ENCODE measurements at places on chromosomes 6 and 20. TPM values are rescaled to one million over a fixed set of nuclear protein-coding genes. Genes with fewer than 3 reads are reported as not detected.

- no peak overlapping the region for H3K27ac ChIP-seq
- no peaks in the 10 kb centered on the region for H3K27me3 ChIP-seq
- H3K4me3 ChIP-seq, result no peak overlapping the region
- H3K4me1 ChIP-seq, result no peaks in the 10 kb centered on the region
Observed at GRCh38 chr20:20211274-20211987, 156.5 kb upstream of the INSM1 start.

GRCh38 chr6:167426651-167427050 lies 101.8 kb downstream of the TTLL2 start:
- H3K4me1 ChIP-seq, result no peaks in the 10 kb centered on the region
- DNase-seq, result no peak
- H3K27me3 ChIP-seq, result no peaks in the 10 kb centered on the region
- H3K27ac ChIP-seq, result no peak overlapping the region
- no peak overlapping the region for H3K4me3 ChIP-seq
- no peaks in the 10 kb centered on the region for H3K36me3 ChIP-seq

DNA sequence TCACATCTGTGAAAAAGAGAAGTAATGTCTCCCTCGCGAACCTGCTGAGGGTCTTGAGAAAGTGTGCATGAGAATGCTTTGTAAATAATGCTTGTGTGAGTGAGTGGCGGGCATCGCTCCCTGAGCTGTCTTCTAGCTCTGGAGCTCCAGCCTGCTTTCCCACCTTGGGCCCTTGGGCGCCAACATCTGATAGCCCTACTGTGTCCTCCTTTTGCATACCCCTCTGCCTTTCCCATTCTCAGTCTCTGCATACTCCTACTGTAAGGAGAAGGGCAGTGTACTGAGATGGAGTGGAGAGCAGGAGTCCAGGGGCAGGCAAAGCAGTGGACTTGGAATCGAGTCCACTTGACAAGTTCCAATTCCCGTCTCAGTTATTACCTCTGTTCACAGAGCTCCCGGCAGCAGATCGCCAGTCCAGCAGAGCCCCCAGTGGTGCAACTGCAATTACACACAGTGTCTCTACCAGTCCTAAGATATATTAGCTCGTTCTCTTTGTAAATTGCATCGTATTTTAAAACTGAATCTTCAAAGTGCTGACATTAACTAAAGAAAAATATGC lies 847 bp upstream of the NCR2 start:
- H3K27ac ChIP-seq, result no peak overlapping the region
- no peak overlapping the region for H3K4me3 ChIP-seq
- no peaks in the 10 kb centered on the region for H3K4me1 ChIP-seq

- peaks cover 10% of the 10 kb centered on the region for H3K4me1 ChIP-seq
- no peak overlapping the region for H3K4me3 ChIP-seq
- DNase-seq, result peak; percentile 69
- H3K27me3 ChIP-seq, result no peaks in the 10 kb centered on the region
- no peaks in the 10 kb centered on the region for H3K36me3 ChIP-seq
Observed at GRCh38 chr6:142886431-142887170, 58.4 kb downstream of the HIVEP2 start.

GHRH gene
- not detected for polyA plus RNA-seq

TRERF1 gene
- 9.9 TPM for polyA plus RNA-seq

DNA sequence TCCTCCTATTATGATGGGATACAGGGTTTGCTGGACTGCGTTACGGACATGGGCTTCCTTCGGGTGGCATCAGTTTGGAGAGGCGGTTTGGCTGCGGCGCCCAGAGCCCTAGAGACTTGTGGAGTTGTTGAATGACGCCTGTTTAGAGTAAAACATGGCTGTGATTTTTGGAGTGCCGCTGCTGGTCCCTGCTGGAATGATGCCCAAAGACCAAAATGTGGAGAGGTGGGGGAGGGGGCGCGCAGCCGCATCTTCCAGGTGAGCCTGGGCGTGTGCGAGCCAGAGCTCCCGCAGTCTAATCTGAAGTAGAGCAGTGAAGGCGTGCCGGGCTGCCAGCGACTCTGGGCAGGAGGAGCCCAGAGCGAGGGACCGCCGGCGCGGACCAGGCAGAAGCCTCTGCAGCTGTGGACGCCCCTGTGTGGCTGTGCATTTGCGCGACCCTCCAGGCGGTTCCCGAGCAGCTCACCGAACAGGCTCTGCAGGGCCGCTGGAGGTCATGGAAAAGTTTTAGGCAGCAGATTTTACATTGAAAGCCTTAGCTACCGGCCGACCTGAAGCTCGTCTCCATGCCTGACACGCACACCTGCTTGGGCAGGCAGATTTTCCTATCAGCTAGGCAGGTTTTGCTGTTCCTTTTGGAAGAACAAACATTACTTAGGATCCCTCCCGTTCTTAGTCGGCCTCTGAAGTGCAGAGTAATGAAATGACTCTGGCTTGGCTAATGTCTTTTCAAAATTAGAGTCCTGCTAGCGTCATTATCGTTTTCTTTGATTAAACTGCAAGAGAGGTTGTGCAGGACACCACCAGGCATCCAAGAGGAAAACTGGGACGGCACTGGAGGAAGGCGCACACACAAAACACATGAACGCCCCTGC lies 298.2 kb downstream of the PHACTR1 start:
- H3K4me3 ChIP-seq, result no peak overlapping the region
- no peaks in the 10 kb centered on the region for H3K36me3 ChIP-seq
- peaks cover 32% of the 10 kb centered on the region for H3K27me3 ChIP-seq
- H3K4me1 ChIP-seq, result no peaks in the 10 kb centered on the region
- no peak for DNase-seq
- H3K27ac ChIP-seq, result no peak overlapping the region

GRCh38 chr6:72822023-72822422 lies 200.2 kb downstream of the KCNQ5 start:
- H3K4me3 ChIP-seq, result no peak overlapping the region
- no peak for DNase-seq
- H3K36me3 ChIP-seq, result no peaks in the 10 kb centered on the region
- H3K4me1 ChIP-seq, result peaks cover 2% of the 10 kb centered on the region

GRCh38 chr6:69812746-69813427 lies 16.1 kb upstream of the LMBRD1 start:
- no peaks in the 10 kb centered on the region for H3K27me3 ChIP-seq
- DNase-seq, result no peak
- H3K27ac ChIP-seq, result no peak overlapping the region
- H3K4me1 ChIP-seq, result no peaks in the 10 kb centered on the region
- H3K4me3 ChIP-seq, result no peak overlapping the region

TRDN gene
- not detected for polyA plus RNA-seq

DNA sequence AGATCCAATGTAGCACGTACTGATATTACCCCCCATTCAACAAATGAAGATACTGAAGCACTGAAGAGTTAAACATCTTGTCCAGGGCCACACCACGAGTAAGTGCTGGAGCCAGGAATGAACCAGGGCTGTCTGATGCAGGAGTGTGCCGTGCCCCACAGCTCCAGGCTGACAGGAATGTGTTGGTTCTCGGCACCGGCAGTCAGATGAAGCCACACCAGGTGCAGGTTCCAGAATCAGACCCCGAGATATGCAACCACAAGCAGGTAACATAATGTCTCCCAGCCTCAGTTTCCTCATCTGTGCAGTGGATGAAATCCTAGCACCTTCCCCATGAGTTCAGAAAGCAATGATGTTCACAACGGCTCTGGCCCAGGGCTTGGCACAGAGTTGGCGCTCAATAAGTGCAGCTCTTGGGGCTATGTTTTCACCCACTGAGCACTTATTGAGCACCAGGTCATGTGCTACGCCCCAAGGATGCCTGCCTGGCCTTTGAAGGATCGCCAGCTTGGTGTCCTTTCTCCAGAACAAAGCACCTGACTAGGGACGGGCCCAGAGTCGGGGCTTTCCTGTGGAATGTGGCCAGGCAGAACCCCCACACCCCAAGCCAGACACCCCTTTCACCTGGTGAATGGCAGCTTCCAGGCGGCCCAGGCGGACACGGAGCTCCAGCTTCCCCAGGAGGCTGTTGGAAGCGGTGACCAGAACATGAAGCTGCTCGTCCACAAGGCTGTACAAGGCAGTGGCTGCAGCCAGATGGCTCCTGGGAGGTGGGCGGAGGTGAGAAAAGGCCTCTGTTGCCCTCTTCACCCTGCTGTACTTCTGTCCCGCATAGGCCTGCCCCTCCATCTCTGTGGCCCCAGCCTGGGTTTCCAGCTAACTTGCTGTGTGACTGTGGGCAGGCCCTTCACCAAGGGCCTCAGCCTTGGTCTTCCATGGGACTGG lies 41.3 kb downstream of the KIAA1755 start:
- peaks cover 24% of the 10 kb centered on the region for H3K4me1 ChIP-seq
- H3K4me3 ChIP-seq, result no peak overlapping the region
- no peak for DNase-seq
- H3K27me3 ChIP-seq, result no peaks in the 10 kb centered on the region

- no peak for DNase-seq
- no peaks in the 10 kb centered on the region for H3K27me3 ChIP-seq
- peaks cover 14% of the 10 kb centered on the region for H3K4me1 ChIP-seq
- H3K36me3 ChIP-seq, result no peaks in the 10 kb centered on the region
- H3K4me3 ChIP-seq, result no peak overlapping the region
- no peak overlapping the region for H3K27ac ChIP-seq
Observed at GRCh38 chr20:4040283-4041179, 25.2 kb upstream of the RNF24 start.

COL10A1 gene
- 0.70 TPM for polyA plus RNA-seq

OOEP gene
- not detected for polyA plus RNA-seq

DNA sequence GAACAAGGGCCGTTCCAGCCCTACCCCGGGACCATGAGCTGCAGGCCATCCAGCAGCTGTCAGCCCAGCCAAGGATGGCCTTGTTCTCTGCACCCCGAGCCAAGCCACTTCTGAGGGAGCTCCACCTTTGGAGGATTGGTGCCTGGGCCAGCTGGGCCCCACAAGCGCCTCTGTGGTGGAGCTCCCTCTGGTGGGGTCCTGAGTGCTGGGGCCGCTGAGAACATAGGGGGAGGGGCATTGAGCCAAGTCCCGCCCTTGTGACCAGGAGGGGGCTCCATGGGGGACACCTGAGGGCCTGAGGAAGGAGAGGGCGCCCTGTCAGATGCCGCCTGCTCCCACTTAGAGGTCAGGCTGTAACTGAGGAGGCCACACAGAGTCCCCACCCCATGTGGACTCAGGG lies 43.2 kb downstream of the YTHDF1 start:
- no peaks in the 10 kb centered on the region for H3K4me1 ChIP-seq
- no peaks in the 10 kb centered on the region for H3K36me3 ChIP-seq
- no peak for DNase-seq
- peaks cover 68% of the 10 kb centered on the region for H3K27me3 ChIP-seq
- no peak overlapping the region for H3K4me3 ChIP-seq
- H3K27ac ChIP-seq, result no peak overlapping the region

GRCh38 chr20:8805737-8806442 lies 263.0 kb upstream of the PLCB4 start:
- H3K27me3 ChIP-seq, result no peaks in the 10 kb centered on the region
- no peaks in the 10 kb centered on the region for H3K36me3 ChIP-seq
- H3K27ac ChIP-seq, result no peak overlapping the region
- no peak for DNase-seq

- H3K27me3 ChIP-seq, result no peaks in the 10 kb centered on the region
- peak; percentile 59 for DNase-seq
- H3K4me1 ChIP-seq, result peaks cover 37% of the 10 kb centered on the region
- H3K4me3 ChIP-seq, result no peak overlapping the region
- H3K27ac ChIP-seq, result peak overlapping the region; percentile 98
- no peaks in the 10 kb centered on the region for H3K36me3 ChIP-seq
Observed at GRCh38 chr20:4937407-4938319, 63.6 kb downstream of the SLC23A2 start.

DNA sequence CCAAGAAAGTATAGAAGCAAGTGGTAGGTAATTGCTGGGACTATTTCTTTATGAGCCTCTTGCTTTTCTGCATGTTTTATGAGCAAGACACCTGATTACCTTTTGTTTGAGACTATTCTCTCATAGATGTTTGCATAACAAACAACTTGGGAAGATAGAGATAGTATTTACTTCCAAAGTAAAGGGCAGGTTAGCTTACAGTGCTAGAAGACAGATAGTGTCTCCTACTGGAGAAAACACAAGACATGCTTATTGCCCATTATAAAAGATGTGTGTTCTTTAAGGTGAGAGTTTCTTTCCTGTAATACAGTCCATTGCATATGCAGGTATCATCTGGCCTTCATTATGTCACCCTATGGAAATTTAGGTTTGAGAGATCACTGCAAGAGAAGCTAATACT lies 174.2 kb upstream of the FUT9 start:
- no peak overlapping the region for H3K27ac ChIP-seq
- no peak for DNase-seq
- H3K4me3 ChIP-seq, result no peak overlapping the region
- H3K4me1 ChIP-seq, result no peaks in the 10 kb centered on the region
- no peaks in the 10 kb centered on the region for H3K36me3 ChIP-seq
- H3K27me3 ChIP-seq, result no peaks in the 10 kb centered on the region

DNA sequence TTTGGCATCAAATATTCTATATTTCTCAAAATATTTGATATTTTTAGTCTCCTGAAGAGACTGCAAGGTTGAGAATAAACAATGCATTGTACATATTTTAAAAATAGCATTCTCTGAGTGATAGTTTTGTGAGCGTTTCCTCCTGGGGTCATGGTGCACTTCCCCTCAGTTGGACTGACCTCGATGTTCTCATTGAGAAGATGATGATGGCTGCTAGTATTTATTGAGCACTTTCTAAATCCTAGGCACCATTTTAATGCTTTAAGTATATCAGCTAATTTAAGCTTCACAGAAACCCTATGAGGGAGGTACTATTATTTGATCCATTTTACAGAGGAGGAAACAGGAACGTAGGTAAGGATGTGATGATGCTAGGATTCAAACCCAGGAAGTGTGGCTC lies 18.2 kb downstream of the DSE start:
- no peak overlapping the region for H3K4me3 ChIP-seq
- no peak for DNase-seq
- no peak overlapping the region for H3K27ac ChIP-seq

Data from IMR-90 (cell line).